ENCODE measurements at places on chromosomes 11 and 22. TPM values are rescaled to one million over a fixed set of nuclear protein-coding genes. Genes with fewer than 3 reads are reported as not detected.

DNA sequence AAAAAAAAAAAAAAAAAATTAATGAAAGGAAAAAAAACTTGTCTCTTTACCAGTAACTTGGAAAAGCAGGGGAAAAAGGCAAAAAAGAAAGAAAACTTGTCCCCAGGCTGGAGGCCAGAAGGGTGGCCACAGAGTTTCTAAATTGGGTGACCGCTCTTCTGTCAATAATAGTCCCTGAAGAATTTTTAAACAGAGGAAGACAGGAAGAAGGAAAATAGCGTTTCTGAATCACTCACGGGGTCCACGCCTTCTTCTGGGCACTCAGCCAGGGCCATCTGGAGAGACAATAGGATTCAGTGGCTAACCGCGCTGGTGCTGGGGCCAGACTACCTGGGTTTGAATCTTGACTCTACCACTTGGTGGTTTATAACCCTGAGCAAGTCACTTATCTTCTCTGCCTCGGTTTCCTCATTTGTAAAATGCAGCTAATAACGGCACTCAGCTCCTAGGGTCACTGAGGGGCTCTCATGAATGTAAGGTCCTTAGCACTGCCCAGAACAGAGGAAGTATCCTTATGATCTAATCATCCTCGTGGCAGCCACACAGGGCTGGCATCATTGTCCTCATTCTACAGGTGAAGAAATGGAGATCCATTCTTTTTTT lies 7.0 kb downstream of the C11orf86 start:
- DNase-seq, result no peak
- H3K27me3 ChIP-seq, result peaks cover 22% of the 10 kb centered on the region
- no peak overlapping the region for H3K27ac ChIP-seq
- no peak overlapping the region for H3K4me3 ChIP-seq
- H3K4me1 ChIP-seq, result no peaks in the 10 kb centered on the region
- no peaks in the 10 kb centered on the region for H3K36me3 ChIP-seq

DNA sequence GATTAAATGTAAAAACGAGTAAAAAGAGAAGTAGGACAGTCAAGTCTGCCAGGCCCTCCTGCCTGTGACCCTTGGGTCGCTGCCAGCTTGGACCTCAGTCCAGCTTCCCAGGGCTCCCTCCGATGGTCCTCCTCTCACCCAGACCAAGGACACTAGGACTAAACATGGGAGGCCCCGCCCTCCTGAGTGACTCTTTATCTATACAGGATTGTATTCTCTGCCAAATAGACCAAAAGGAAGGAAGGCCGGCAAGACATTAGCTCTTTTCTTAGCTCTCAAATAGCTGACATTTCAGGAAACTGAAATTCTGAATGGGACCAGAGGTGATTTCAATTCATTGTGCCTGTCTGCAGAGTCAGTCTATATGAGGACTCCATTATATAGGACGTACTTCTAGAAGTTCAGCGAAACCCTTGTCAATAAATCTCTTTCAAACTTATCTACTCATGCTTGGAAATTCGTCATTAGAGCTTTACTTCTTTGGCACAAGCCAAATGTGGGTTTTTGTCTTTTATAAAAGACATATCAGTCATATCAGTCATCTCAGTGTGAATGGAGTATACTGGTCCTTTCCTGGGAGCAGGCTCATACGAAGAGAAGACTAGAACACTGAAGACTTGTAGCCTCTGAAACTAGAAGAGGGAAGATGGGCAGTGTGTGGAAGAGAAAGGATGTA lies 28.5 kb downstream of the ADORA2A start:
- H3K36me3 ChIP-seq, result no peaks in the 10 kb centered on the region
- no peak overlapping the region for H3K4me3 ChIP-seq
- H3K27ac ChIP-seq, result no peak overlapping the region
- no peaks in the 10 kb centered on the region for H3K4me1 ChIP-seq
- no peak for DNase-seq

GRCh38 chr11:119438599-119438998 lies 15.6 kb upstream of the THY1 start:
- no peak for DNase-seq
- H3K36me3 ChIP-seq, result peaks cover 2% of the 10 kb centered on the region
- H3K27ac ChIP-seq, result no peak overlapping the region
- H3K4me1 ChIP-seq, result peaks cover 5% of the 10 kb centered on the region
- peaks cover 14% of the 10 kb centered on the region for H3K27me3 ChIP-seq

DNA sequence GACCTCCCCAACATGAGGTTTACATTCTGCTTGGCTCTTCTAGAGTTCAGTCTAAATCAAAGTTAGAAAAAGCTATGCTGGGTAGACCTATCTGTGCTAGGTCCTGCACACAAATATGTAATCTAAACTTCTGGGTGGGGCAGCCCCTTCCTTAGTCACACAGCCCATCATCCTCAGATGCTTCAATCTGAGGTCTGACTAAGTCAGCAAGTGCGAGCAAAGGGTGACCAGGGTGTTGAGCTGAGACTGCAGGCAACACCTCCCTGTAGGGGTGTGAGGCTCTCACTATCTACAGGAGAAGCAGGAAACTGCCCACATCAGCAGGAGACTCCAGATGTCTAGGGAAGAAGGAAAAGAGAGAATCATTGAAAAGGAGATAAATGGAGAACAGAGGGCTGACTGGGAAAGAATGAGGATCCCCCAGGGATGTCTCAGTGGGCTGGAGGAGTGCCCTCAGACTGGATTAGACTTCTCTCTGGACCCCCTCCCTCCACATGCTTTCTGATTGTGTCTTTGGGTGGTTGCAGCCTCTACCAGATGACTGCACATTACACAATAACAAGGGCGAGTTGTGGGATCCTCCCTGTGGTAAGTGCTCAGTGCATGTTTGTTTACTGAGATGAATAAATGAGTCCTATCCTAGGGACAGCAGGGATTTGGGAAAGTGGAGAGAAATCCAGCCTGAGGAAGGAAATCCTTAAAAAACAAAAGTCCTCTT lies 266.2 kb upstream of the PLET1 start:
- no peak overlapping the region for H3K4me3 ChIP-seq
- no peaks in the 10 kb centered on the region for H3K4me1 ChIP-seq
- peaks cover 6% of the 10 kb centered on the region for H3K27me3 ChIP-seq
- no peak overlapping the region for H3K27ac ChIP-seq
- no peaks in the 10 kb centered on the region for H3K36me3 ChIP-seq

DNA sequence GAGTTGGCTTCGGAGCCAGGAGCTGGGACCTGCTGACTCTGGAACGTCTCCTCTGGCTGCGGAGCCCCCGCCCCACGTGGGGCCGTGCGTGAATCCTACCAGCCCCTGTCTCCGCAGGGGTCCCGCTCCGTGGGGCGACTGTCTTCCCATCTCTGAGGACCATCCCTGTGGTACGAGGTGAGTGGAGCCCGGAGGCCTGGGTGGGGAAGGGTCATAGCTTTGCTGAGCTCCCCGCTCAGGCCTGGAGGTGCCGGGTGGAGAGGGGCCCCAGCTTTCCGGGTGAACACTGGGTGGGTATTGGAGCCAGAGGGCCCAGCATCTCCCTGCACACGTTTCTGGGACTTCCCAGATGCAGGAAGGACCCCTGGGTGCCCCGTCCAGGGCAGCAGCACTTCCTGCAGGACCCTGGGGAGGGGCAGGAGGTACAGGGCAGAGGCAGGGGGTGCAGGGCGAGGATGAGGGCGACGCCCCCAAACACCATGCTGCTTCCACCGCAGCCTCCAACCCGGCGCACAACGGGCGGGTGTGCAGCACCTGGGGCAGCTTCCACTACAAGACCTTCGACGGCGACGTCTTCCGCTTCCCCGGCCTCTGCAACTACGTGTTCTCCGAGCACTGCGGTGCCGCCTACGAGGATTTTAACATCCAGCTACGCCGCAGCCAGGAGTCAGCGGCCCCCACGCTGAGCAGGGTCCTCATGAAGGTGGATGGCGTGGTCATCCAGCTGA lies 3.8 kb downstream of the MUC5AC start:
- H3K4me1 ChIP-seq, result no peaks in the 10 kb centered on the region
- no peak overlapping the region for H3K27ac ChIP-seq
- H3K36me3 ChIP-seq, result no peaks in the 10 kb centered on the region
- no peaks in the 10 kb centered on the region for H3K27me3 ChIP-seq
- peak; percentile 5 for DNase-seq

DNA sequence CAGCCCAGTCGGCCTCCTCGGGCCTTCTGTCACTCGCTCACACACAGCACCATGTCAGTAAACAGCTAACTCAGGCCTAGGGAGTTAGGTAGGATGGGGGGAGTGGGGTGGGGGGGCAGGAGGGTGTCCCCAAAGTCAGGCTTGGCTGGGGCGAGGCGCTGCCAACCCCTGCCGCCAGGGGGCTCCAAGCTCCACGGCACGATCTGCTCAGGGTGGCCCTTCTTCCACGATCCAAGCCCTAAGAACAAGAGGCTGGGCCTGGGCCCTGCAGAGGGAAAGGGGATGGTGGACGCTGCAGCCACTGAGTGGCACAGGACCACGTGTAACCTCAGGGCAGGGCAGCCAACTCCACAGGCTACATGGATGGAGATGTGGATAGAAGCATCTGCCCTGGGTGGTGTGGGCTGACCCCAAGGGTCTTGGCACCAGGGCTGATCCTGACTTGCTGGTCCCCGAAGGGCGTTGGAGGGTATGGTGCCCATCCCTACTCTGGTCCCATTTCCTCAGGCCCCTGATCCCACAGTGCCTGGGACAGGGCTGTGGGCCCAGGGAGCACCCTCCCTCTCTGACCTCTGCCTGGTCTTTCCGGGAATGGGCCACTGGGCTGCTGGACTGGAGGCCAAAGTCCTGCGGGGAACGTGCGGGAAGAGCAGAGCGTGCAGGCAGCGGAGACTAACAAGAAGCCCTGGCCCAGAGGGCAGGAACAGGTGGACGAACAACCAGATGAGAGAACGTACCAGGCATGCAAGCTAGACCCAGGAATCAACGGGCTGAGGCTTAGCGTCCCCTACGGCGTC lies 29.1 kb upstream of the TXNRD2 start:
- H3K27me3 ChIP-seq, result no peaks in the 10 kb centered on the region
- H3K27ac ChIP-seq, result no peak overlapping the region

DNA sequence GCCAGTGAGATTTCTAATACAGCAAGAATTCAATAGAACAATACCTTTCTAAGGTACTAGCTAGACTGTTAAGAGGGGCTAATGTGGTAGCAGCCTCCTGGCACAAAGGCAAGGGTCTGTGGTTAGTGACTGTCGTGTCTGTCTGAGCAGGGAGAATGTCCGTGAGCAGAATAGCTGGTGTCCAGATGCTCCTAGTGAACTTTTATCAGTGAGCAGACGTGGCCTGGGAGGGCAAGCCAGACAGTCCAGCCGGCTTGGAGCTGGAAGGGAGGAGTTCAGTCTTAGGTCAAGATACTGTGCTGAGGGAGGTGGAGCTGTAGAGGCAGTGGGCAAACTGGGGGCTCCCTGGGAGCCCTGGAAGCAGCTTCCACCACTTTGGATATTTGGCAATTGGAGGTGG lies 138.6 kb downstream of the TEAD1 start:
- H3K4me1 ChIP-seq, result no peaks in the 10 kb centered on the region
- H3K27me3 ChIP-seq, result peaks cover 9% of the 10 kb centered on the region
- DNase-seq, result no peak
- no peaks in the 10 kb centered on the region for H3K36me3 ChIP-seq

GRCh38 chr11:42890773-42891172 lies 421.0 kb upstream of the API5 start:
- H3K4me3 ChIP-seq, result no peak overlapping the region
- no peak overlapping the region for H3K27ac ChIP-seq
- H3K36me3 ChIP-seq, result no peaks in the 10 kb centered on the region

- no peak overlapping the region for H3K27ac ChIP-seq
- no peaks in the 10 kb centered on the region for H3K4me1 ChIP-seq
- H3K4me3 ChIP-seq, result no peak overlapping the region
- no peak for DNase-seq
These were observed 114.4 kb upstream of the API5 start for GRCh38 chr11:43197379-43197778.

GRCh38 chr11:124747406-124748099 lies 4.5 kb downstream of the VSIG2 start:
- H3K36me3 ChIP-seq, result peaks cover 6% of the 10 kb centered on the region
- H3K4me1 ChIP-seq, result peaks cover 37% of the 10 kb centered on the region
- DNase-seq, result no peak
- H3K27ac ChIP-seq, result no peak overlapping the region
- peaks cover 2% of the 10 kb centered on the region for H3K27me3 ChIP-seq

GRCh38 chr11:45405916-45406670 lies 120.0 kb upstream of the SYT13 start:
- H3K27me3 ChIP-seq, result peaks cover 23% of the 10 kb centered on the region
- H3K4me1 ChIP-seq, result no peaks in the 10 kb centered on the region
- H3K36me3 ChIP-seq, result no peaks in the 10 kb centered on the region
- H3K27ac ChIP-seq, result no peak overlapping the region
- DNase-seq, result no peak
- H3K4me3 ChIP-seq, result no peak overlapping the region

GRCh38 chr11:67469508-67469811 lies 409 bp upstream of the TMEM134 start:
- peak overlapping the region; percentile 81 for H3K27ac ChIP-seq
- peak overlapping the region; percentile 89 for H3K4me3 ChIP-seq
- peaks cover 45% of the 10 kb centered on the region for H3K4me1 ChIP-seq
- H3K27me3 ChIP-seq, result no peaks in the 10 kb centered on the region
- DNase-seq, result no peak

GRCh38 chr11:15704556-15704955 lies 589.8 kb downstream of the INSC start:
- no peaks in the 10 kb centered on the region for H3K27me3 ChIP-seq
- no peaks in the 10 kb centered on the region for H3K36me3 ChIP-seq
- H3K27ac ChIP-seq, result no peak overlapping the region
- no peak for DNase-seq
- no peak overlapping the region for H3K4me3 ChIP-seq

- no peak overlapping the region for H3K4me3 ChIP-seq
- no peaks in the 10 kb centered on the region for H3K36me3 ChIP-seq
- DNase-seq, result no peak
- H3K27ac ChIP-seq, result no peak overlapping the region
These were observed 126.3 kb upstream of the CARD18 start for GRCh38 chr11:105265845-105266244.

- no peaks in the 10 kb centered on the region for H3K27me3 ChIP-seq
- no peak overlapping the region for H3K4me3 ChIP-seq
- peaks cover 72% of the 10 kb centered on the region for H3K4me1 ChIP-seq
These were observed 9.2 kb downstream of the TCF20 start for GRCh38 chr22:42261296-42261695.

DNA sequence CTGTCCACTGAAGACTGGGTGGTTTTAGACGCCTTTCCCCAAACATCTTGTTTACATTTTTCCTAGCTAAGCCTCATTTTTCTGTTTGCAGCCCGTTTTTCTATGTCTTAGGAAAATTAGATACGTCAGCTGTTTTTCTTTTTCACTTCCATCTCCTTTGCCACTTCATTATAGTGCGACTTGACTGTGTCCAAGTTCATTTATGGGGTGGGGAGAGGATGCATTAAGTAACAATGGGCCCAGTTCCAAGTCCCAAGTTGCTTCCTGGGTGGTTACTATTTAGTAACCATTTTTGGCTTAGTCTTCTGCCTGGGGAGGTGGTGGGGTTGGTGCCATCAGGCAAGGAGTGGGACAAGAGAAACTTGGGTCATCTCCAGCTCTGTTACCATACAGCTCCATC lies 83.0 kb downstream of the TRAF6 start:
- H3K4me3 ChIP-seq, result no peak overlapping the region
- H3K36me3 ChIP-seq, result no peaks in the 10 kb centered on the region
- no peaks in the 10 kb centered on the region for H3K4me1 ChIP-seq
- peaks cover 3% of the 10 kb centered on the region for H3K27me3 ChIP-seq

SCUBE1 gene
- 0.12 TPM for total RNA-seq

CNGA4 gene
- 0.22 TPM for total RNA-seq
